ENCODE measurements at places on chromosomes 4 and X. TPM values are rescaled to one million over a fixed set of nuclear protein-coding genes. Genes with fewer than 3 reads are reported as not detected.

- peak; percentile 5 for DNase-seq
These were observed 123.2 kb upstream of the FAM9C start for GRCh38 chrX:13167481-13168231.

DNA sequence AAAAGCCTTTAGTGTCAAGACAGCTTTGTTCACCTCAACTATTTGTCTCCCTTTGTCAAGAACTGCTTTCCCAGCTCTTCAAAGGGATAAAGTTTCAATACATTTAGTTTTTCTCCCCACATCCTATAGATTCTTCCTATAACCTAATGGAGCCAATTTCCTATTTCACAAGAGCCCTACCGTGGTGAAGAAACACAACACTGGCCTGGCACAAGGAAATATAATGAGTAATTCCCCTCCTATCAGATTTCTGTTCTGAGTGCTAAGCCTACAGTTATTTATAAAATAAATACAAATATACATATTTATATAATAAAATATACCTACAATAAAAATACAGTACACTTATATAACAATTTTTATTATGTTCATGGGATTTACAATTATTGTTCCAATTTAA is 89.9 kb downstream of the SHISA3 start:
- no peak for DNase-seq

DNA sequence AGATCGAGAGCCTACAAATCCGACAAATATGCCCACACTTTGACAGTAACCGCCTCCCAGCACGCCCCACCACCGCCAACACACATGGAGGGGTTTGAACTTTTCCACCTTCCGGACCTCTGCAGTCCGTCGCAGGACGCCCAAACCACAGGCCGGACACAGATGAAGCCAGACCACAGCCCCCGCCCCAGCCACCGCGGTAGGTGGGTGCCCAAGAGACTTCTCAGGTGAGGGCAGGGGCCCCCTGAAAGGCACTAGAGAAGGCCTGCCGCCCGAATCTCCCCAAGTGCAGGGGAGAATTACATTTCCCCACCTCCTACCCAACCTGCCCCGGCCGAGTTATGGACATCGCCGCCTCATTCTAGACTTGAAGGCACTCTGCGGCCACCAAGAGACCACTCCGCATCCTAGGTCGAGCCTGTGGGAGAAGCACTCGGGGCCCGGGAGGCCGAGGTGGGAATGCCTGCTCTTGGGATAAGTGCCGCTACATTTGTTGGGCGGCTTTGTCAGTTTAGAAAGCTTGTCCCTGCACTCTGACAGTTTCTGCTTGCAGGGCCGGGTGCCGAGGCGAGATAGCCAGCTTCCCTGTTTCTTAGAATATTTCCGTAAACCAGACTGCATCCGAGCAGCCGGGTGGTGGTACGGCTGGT is 21.5 kb downstream of the HAND2 start:
- no peak for DNase-seq

GRCh38 chr4:88843067-88843685 is 145.5 kb upstream of the NAP1L5 start:
- no peak for DNase-seq

DNA sequence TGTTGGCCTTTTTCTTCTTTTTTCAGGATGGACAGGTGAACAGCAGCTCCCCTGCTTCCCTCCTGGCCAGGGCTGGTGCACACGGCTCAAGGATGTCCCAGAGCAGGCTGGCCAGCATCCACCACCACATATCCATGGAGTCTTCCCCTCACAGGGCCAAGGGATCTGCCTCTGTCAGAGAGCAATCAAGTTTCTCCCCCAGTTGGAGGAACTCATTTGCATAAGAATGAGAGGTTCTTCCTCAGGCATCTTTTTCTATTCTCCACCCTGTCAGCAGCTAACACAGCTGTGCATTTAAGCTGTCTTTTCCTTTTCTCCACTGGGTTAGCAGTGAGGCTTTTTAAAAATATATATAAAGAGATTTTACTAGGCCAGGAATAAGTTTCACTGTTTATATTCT is 143.8 kb downstream of the ANAPC10 start:
- no peak for DNase-seq

DNA sequence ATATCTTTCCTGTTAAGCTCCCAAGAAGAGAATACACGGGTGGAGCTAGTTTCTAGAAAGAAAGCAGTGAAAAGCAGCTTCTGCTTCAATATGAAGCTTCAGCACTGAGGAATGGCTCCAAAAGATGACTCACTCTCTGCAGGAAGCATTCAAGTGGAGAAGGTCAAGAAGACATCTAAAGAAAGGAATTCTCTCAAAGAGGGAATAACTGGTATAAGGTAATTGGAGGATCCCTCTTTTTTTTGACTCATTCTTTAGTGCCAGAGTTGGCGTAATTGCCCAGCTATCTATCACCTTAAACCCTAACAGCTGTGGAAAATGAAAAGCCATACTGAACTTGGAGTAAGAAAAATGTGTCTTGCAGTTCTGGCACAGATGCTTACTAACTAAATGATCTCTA is 3.5 kb downstream of the EDA2R start:
- no peak for DNase-seq

DNA sequence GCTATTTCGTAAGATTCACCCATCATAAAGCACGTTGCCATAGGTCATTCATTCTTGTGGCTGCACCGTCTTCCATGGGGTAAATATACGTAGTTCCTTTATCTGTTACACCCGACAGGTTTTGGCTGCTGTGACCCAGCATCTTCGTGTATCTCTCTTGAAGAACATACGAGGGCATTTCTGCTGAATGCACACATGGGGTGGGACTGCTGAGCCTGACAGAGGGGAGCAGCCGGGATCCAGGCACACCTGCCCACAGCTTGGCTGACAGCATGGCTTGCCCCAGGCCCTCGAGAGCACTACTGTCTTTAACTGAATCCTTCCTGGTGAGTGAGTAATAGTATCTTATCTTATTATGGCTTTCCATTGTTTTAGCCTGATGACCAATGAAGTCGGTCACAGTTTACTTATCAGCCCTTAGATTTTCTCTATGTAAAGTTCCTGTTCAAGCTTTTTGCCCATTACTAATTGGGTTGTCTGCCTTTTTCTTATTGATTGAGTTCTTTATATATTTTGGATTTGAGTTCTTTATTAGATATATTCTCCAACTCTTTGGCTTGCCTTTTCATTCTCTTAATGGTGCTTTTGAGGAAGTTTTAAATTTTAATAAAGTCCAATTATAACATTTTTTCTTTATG is 45.0 kb upstream of the MXD4 start:
- no peak for DNase-seq

DNA sequence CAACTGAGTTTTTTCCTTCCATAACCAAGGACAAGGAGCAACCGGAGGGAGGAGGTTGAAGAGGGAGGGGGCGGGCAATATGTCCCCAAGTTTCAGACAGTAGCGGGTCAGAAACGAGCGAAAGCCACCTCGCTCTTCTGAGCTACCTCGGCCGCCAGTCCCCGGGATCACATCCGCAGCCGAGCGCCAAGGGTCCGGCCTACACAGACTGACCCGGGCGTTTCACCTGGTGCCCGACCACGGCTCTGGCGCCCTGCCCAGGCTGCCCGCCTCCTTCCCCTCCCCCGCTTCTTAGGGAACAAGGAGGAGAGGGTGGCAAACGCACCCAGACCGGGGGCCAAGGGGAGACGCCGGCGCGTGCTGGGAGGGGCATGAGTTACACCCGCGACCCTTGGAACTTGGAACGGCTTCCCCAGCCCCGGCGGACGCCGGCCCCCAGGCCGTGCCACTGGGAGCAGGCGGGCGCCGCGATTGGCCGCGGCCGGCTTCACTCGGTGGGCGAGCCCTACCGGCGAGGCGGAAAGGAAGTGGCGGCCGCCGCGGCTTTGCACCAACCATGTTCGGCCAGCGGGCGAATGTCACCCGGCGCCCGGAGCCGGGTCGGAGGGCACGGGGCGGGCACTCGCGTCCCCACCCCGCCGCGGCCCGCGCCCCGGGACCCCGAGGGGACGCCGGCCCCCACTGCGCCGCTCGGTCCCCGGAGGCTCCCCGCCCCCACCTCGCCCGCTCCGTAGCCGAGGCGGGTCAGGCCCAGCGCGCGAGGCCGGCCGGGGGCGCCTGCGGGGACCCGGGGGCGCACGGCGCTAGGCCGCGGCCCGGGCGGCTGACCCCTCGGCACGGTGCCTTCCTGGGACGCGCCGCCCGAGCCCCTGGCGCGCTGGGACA is 1.5 kb downstream of the IRF2 start:
- peak; percentile 87 for DNase-seq

GRCh38 chr4:137467537-137467936 is 64.8 kb downstream of the PCDH18 start:
- no peak for DNase-seq

SOWAHB gene
- total RNA-seq, result 0.12 TPM

TCEAL2 gene
- total RNA-seq, result not detected

HAND2 gene
- 0.66 TPM for total RNA-seq

GLOD5 gene
- not detected for total RNA-seq

MTNR1A gene
- not detected for total RNA-seq

PLXNB3 gene
- 0.16 TPM for total RNA-seq

AMTN gene
- not detected for total RNA-seq

SHROOM3 gene
- 1.7 TPM for total RNA-seq

DBET gene
- total RNA-seq, result not detected

All from gastrocnemius medialis (tissue), 4 donors.